Neural crest cell (in vitro differentiated cells): ENCODE measurements at places on chromosomes 3 and 15. TPM values are rescaled to one million over a fixed set of nuclear protein-coding genes. Genes with fewer than 3 reads are reported as not detected.

DNA sequence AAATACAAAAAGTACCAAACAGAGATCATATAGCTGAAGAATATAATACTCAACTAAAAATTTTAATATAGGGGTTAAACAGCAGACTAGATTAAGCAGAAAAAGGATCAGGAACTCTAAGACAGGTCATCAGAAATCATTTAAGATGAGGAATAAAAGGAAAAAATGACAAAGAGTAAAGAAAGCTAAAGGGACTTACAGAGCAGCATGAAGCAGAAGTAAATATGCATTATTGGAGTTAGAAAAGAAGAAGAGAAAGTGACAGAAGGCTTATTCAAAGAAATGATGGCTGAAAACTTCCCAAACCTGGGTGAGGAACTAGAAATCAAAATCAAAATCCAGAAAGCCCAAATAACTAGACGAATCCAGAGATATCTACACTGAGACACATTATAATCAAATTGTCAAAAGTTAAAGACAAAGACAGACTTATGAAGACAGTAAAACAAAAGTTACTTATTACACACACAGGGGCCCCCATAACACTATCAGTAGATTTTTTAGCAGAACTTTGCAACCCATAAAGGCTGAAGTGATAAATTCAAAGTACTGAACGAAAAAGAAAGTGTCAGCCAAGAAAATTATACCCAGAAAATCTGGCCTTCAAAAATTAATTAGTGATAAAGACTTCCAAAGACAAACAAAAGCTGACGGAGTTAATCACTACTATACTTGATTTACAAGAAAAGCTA, 95.6 kb downstream of the SCAPER start:
- DNase-seq = no peak

DNA sequence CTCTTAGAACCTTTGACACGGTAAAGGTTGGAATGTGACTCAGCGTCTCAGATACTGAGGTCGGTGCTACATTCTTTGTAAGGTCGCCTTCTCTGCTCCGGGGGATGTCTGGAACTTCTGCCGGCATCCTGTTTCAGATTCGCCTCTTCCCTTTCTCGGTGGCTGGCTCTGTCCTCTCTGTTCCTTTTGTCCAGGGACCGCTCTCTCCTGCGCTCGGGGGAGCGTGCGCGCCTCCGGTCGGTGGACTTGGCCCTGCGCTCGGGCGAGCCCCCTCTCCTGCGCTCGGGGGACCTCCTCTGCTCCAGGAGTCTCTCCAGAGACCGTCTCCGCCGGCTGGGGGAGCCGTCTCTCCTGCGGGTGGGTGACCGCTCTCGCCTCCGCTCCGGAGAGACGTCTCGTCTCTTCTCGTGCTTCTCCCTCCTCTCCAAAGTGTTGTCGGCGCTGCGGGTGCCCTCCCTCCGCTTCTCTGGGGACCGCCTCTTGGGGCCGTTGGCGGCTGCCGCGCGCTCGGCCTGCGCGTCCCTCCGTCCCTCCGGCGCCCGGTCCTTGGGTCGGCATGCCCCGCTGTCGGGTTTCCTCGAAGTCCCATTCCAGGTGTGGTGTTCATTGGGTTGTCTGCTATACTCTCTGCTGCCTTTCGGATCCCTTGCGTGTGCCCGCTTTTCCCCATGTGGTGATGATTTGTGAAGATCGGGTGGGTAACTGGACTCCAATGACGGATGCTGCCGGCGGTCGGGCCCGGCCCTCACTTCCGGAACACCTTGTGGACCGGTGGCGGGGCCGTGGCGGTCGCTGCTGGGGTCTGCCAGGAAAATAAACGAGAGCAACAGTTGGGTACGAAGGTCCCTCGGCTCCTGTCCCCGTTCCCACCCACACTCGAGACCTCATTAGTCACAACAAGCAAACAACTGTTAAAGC, 668.8 kb upstream of the ADAMTS9 start:
- DNase-seq = no peak

- DNase-seq = no peak
Observed at GRCh38 chr3:128864351-128864811, 15.0 kb upstream of the ACAD9 start.

- no peak for DNase-seq
Observed at GRCh38 chr3:71406972-71407810, 176.3 kb downstream of the FOXP1 start.

Gene ICE2
- 69.7 and 80.3 TPM in 2 replicates for total RNA-seq

Gene NEK10
- total RNA-seq = 1.6 and 2.7 TPM in 2 replicates

GRCh38 chr15:84387086-84387485, 151.5 kb downstream of the GOLGA6L4 start:
- no peak for DNase-seq

DNA sequence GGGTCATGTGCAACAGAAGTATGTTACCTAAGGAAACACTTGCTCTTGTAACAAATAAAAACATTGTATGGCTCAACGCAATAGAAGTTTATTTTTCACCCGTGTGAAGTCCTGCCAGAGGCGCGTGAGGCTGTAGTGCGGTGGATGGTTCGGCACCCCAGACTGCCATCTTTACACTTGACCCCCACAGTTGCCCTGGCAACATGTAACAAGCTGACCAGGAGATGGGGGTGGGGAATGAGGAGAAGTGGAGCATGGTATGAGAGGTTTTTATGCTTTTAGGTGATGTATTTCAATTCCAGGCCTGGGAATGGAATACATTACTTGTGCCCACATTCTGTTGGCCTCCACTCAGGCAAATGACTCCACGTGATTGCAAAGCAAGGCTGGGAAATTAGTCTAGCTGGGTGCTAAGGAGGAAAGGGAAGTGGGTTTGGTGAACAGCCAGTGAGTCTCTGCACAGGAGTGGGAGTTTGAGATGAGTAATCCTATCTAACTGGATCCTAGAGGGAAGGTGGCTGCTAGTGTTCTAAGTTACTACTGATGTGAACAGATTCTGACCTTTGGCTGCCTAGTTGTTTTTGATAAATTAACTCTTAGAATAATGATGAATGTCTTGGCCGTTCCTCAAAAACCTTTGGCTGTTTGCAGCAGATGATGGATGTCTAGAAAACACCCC, 33.8 kb upstream of the GREM1 start:
- DNase-seq = no peak

Gene ZNF774
- total RNA-seq = 5.9 and 6.2 TPM in 2 replicates
